ENCODE measurements at places on chromosomes 13 and 19.

DNA sequence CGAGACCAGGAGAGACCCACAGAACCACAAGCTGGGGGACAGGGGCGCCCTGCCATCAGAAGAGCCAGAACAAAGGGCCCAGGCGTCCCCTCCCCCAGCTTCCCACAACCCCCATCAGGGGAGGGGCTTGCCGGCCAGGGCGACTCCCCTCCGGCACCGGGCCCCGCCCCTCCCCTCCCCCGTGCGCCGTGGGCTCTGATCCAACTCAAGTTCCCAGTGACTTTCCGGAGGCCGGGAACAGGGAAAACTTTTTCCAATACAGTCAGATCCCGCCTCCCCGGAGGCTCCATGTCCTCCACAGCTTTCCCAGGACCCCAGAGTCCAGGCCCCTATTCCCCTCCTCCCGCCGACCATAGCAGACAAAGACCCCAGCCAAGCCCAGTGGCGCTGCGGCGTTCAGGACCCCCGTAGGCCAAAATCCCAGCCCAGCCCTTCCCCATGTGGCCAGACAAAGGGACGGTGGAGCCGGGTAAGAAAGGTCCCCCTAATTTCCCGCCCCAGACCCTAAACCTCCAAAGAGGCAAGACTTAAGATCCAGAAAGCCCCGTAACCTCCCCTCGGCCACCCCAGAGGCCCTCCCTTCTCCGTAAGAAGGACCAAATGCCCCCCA lies 673 bp downstream of the TEAD2 start:
- no peak for DNase-seq

DNA sequence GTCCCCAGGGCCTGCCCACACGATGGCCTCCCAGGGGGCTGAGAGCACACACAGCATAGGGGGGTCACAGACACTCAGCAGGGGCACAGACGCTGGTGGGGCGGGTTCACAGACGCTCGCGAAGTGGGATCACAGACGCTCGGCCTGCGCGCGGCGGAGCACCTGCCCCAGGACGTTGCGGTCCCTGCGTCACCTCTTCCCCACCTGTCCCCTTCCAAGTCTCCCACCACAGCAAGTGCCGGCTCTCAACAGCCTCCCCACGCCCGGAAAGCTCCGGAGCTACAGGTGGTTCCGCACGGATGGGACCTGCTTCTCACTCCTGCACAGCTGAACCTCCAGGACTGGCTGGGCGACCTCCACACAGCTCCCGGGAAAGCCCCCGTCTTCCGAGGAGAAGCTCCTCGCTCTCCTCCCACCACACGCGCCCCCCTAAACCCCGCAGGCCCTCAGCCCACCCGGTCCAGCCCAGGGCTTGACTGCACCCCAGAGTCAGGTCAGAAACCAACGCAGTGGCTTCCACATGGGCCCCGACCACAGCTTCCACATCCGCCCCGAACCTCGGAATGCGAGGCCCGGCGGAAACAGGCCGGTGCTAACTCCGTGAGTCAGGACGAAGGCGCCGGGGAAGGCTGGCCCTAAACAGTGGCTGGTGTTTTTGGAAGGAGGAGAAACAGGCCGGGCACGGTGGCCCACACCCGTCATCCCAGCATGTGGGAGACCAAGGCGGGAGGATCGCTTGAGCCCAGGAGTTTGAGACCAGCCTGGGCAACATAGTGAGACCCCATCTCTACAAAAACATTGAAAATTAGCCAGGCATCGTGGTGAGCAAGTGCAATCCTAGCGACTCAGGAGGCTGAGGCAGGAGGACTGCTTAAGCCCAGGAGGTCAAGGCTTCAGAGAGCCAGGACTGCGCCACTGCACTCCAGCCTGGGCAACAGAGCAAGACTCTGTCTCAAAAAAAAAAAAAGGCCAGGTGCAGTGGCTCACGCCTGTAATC lies 16.5 kb downstream of the BTBD2 start:
- peak; percentile 29 for DNase-seq

DNA sequence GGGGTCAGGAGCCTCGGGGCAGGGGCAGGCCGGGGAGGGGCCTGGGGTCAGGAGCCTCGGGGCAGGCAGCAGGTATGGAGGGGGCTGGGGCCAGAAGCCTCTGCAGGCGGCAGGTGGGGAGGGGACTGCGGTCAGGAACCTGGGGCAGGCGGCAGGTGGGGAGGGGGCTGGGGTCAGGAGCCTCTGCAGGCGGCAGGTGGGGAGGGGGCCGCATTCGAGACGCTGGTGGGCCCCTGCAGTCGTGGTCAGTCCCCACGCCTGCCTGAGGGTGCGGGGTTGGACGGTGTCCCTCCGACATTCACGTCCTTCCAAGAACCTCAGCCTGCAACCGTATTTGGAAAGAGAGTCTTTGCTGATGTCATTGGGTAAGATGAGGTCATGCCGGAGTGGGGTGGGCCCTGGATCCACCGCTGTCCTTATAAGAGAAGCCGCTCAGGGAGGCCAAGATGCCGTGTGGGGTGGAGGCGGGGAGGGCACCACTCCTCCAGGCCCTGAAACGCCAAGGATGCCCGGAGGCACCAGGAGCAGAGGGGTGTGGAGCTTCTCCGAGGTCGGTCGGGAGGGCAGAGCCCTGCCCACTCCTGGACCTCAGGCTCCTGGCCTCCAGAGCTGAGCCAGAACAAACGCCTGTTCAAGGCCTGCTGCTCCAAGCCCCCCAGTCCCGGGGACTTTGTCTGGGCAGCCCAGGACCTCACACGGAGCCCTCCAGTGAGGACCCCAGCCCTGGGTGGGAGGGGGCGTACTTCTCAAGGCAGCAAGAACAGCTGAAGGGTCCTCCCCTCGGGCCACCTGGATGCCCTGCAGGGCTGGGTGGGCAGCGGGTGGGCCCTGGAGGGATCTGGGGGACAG lies 30.1 kb downstream of the PIP5K1C start:
- no peak for DNase-seq

DNA sequence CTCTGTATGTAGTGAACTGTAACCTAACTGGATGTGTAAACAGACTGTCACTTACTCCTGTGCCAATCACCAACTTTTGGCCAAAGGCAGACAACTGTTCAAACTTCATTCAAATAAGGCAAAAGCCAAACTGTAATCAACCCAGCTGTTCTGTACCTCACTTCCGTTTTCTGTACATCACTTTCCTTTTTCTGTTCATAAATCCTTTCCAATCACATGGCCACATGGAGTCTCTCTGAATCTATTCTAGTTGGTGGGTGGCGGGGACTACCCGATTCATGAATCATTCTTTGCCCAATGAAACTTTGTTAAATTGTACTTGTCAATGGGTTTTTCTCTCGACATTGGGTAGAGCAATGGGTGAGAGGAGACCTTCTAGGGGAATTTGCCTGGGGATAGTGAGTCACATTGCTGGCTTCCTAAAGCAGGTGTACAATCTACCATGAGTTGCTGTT lies 178.3 kb upstream of the RFC3 start:
- no peak for DNase-seq

DNA sequence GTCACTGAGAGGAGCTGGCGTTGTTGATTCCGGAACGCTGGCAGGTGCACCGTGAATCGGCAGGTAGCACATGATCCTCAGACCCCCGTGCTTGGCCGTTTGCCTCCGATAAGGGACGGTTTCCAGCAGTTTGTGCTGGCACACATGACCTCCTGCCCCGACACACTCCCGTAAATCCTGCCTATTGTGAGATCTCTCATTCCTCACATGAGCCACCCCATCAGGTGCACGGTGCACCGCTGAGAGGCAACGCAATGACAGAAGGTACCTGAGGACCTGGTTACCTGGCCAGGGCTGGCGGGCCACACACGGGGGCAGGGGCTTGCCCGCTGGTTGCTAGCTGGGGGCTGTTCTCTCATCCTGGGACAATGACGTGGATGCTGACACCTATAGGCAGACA lies 2.1 kb upstream of the ADPRHL1 start:
- DNase-seq: no peak

GRCh38 chr13:80251403-80251802 lies 89.5 kb downstream of the SPRY2 start:
- DNase-seq: no peak

DNA sequence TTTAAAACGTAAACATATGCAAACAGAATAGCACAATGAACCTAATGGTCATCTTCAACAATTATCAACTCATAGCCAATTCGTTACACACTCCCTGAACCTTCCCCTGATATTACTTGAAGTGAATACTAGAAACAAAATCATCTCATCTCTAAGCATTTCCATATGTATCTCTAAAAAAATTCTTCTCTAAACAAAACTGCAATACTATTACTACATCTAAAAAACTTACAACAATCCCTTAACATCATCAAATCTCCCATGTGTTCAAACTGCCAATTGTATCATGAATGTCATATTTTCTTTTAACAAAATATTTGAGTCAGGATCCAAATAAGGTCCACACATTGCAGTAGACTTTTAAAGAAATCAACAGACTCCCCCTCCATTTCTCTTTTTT lies 61.4 kb downstream of the FRY start:
- DNase-seq: no peak

DNA sequence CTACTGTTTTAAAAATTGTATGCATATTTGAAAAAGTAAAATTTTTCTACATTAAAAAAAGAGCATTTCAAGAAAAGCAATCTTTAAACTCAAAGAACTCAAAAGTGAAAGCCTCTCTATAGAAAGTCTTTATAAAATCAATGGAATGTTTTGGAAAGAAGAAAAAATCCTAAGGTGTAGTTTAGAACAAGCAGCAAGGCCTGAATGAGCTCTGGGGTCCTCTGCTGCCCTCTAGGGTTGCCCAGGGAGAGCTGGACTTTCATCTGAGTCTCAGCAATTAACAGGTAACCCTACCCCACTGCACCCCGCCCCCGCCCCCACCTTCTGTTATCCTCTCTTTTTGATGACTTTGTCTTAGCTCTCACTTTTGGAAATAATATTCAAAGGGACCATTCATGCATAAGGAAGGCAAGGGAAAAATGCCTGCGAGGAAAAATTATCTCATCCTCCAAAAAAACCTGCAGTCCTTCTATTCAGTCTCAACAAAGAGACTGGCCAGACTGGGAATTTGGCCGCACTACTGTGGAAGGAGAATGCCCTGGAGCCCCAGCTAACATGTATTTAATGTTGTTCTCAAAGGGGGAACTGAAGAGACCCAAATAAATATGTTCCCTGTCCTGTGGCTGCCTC lies 24.1 kb downstream of the SLC25A30 start:
- DNase-seq: no peak

GRCh38 chr13:25529425-25529824 lies 157.7 kb downstream of the ATP8A2 start:
- no peak for DNase-seq

DNA sequence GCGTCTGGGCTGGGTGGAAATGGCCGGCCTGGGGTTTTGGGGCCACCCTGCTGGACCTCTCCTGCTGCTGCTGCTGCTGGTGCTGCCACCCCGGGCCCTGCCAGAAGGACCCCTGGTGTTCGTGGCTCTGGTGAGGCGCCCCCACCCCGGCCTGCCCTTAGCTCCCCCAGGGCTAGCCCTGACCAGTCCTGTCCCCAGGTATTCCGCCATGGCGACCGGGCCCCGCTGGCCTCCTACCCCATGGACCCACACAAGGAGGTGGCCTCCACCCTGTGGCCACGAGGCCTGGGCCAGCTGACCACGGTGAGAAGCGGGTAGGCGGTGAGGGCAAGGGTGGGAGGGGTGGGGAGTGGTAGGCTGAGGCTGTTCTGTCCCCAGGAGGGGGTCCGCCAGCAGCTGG lies at the start of gene ACP4:
Gene ACP4, plus strand, starts transcription at position 20 of the 400 bp plus-strand sequence. Its CDS starts 0 bp downstream, at position 20.
- no peak for DNase-seq

DNA sequence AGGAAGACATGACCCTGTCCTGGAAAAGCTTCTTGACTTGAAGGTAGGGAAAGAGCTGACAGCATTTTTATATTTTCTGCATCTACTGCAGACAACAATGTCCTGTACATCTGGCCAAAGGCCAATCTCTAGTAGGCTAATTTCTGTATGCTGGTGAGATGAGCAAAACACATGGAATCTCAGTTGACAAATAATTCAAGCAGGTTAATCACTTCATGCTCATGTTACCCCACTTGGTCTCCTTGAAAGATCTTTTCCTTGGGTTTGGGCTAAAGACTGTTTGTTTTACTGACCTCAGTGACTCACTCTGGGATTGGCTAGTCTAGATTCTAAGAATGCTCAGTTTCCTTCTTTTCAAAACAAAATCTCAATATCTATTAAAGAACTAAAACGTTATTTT lies 298.8 kb downstream of the LMO7 start:
- DNase-seq: no peak

DNA sequence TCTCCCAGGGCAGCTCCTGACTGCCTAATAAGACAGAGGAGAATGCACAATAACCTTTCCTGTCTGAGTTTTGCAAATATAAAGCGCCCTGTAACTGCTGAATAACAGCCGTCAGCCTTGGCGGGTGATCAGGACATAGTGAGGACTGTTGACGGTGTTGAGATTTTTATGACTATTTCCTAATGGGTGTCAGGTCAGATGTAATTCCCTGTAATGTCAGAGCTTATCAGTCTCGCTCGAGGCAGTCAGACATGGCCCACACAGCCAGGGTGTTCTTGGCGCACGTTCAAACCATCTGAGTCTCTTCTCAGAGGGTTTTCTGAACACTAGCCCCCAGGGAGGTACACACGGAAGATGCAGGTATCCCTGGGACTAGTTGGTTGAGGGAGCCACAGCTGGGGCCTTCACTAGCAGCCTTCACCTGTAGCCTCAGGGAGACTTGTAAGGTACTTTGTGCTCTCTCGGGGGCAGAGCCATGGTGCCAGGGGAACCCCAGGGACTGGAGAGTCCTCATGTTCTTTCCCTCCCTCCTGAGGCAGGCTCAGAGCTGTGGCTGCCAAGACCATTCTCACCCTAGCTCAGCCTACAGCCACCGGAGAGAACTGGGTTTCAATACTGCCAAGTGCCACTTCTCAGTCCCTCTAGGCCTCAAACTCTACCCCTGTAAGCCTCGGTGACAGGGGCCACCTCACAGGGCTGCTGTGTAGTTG lies 213.1 kb downstream of the UQCRFS1 start:
- no peak for DNase-seq

GRCh38 chr13:62035981-62036380 lies 620.3 kb upstream of the PCDH20 start:
- DNase-seq: no peak

GRCh38 chr13:40064154-40065097 lies 409.0 kb downstream of the COG6 start:
- DNase-seq: no peak

DNA sequence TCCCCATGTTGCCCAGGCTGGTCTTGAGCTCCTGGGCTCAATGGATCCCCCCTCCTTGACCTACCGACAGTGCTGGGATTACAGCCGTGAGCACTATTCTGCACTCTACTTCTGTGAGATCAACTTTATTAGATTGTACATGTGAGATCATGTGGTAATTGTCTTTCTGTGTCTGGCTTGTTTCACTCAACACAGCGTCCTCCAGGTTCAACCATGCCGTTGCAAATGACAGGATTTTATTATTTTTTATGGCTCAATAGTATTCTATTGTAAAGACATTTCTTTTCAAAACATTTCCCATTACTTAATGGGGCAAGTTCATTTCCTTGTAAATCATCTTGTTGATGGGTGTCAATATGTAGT lies 1.5 kb upstream of the OBI1 start:
- DNase-seq: peak; percentile 19

DNA sequence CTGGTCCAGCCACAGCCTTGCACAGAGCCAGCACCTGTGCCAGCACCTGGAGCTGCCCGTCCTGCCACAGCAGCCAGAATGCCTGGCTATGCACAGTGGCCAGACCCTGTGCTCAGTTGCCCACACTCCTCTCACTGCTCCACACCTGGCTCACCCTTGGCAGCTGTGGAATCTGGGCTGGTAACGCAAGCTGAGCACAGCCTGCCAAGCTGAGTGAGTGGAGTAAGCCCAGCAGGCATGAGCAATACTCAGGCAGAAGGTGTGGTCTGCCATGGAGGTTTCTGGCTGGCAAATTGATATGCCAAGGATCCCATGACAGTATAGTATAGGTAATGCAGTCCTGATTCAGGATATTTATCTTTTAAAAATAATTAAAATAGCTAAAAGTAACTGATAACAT lies 122.2 kb downstream of the PCDH9 start:
- no peak for DNase-seq

GRCh38 chr19:16268676-16269319 lies 55.8 kb upstream of the KLF2 start:
- no peak for DNase-seq

Data from GM06990 (cell line).